SJCRH30 (cell line): ENCODE measurements at places on chromosomes 6 and 20.

DNA sequence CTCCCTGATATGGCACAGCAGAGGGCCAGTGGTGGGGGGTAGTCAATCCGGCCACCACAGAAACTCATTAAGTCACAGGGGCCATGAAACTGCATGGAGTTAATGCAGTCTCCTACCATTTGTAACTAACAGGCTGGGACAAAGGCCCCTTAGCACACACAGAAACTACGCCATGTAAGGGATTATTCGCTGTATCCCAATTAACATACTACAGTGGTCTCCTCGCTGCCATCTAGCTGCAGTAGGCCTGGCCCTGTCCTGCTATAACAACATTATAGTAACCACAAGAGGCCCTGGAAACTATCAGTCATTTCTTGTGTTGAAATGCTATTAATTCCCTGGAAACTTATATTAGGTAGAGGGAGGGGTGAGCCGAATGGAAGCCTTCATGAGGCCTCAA is 72.3 kb upstream of the CCN2 start:
- H3K36me3 ChIP-seq: no peaks in the 10 kb centered on the region
- no peaks in the 10 kb centered on the region for H3K27me3 ChIP-seq
- no peak overlapping the region for H3K27ac ChIP-seq
- DNase-seq: no peak

DNA sequence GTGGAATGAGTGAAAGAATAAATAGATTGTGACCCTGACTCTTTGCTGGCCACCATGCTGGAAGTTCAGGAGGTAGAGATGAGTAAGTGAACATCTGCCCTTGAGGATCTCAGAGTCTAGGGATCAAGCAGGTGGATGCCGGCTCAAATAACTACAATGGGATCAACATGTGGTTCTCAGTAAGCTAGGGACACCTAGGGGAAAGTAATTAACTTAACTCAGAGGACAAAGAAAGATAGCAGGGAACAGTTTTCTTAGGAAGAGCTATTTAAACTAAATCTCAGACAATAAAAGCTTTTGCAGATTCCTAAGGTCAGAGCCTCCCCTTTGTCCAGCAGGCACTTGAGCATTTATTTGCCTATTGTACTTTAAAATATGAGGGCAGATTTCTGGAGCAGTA is 29.1 kb downstream of the SLC13A3 start:
- no peak overlapping the region for H3K27ac ChIP-seq
- H3K27me3 ChIP-seq: no peaks in the 10 kb centered on the region
- peak; percentile 35 for DNase-seq
- no peaks in the 10 kb centered on the region for H3K36me3 ChIP-seq

DNA sequence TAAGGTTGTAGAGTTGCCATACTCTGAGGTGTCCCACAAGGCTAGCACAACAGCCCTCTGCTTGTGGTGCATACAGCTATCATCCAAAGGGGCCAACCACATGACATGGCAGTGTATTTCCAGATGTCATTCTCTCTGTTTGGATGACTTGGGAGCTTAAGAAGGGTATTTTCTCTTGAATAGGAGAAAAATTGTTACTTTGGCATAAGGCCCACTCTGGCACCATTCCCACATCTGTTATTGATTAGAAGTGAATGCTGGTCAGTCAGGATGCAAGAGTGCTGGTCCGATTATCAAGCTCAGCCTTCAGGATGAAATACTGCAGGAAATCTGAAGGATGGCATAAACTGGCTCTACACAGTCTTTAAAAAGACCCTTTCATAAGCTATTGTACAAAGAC is 83.6 kb upstream of the C20orf144 start:
- H3K36me3 ChIP-seq: 0 out of 2 replicates have a peak, but pooled peaks cover 2% of the 10 kb centered on the region
- no peak overlapping the region for H3K4me3 ChIP-seq
- no peak overlapping the region for H3K27ac ChIP-seq
- DNase-seq: no peak

DNA sequence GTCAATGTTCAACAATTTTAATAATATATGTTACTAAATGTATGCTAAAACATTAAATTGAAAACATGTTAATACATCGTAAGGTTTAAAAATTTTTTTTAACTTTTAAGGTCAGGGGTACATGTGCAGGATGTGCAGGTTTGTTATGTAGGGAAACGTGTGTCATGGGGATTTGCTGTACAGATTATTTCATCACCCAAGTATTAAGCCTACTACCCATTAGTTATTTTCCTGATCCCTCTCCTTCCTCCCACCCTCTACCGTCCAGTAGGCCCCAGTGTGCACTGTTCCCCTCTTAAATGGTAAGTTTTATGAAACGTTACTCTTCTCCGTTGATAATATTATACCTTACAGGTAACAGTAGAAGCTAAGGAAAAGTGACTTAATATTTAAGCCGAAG is 15.8 kb downstream of the PDE7B start:
- no peak overlapping the region for H3K4me3 ChIP-seq
- no peak overlapping the region for H3K27ac ChIP-seq
- no peaks in the 10 kb centered on the region; the same call in none of the 2 replicates for H3K4me1 ChIP-seq
- H3K36me3 ChIP-seq: no peaks in the 10 kb centered on the region
- H3K27me3 ChIP-seq: no peaks in the 10 kb centered on the region
- DNase-seq: no peak

DNA sequence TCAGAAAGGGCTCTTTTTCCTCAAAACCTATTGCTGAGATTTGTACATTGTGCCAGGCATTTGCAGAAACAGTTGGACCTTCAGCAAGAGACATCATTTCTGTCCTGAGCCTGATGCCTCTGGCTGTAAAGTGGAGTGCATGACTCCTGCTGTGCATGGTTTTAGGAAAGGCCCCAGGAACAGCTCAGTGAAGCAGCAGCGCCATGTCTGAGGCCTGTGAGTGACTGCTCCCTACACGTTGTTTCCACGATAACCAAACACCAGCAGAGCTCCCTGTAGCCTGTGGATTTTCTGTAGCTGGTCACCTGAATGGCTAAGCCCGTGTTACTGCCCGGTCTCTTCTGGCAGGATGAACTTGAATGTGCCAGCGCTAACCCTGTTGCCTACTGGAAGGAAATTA is 232.5 kb downstream of the TFAP2C start:
- H3K4me1 ChIP-seq: no peaks in the 10 kb centered on the region
- no peak for DNase-seq
- H3K4me3 ChIP-seq: no peak overlapping the region
- no peaks in the 10 kb centered on the region for H3K36me3 ChIP-seq
- no peak overlapping the region for H3K27ac ChIP-seq
- peaks cover 81% of the 10 kb centered on the region for H3K27me3 ChIP-seq

GRCh38 chr6:25014791-25015560 is 79.2 kb upstream of the RIPOR2 start:
- H3K27me3 ChIP-seq: no peaks in the 10 kb centered on the region
- no peak overlapping the region for H3K27ac ChIP-seq
- DNase-seq: no peak
- no peaks in the 10 kb centered on the region for H3K4me1 ChIP-seq
- no peaks in the 10 kb centered on the region for H3K36me3 ChIP-seq

- no peaks in the 10 kb centered on the region for H3K36me3 ChIP-seq
- DNase-seq: no peak
- H3K4me1 ChIP-seq: peaks cover 13% of the 10 kb centered on the region
- no peak overlapping the region; the same call in 1 of the 2 replicates for H3K27ac ChIP-seq
These were observed 15.0 kb downstream of the TRAPPC3L start for GRCh38 chr6:116530436-116530835.

GRCh38 chr20:61977419-61977786 is 88.3 kb downstream of the TAF4 start:
- H3K27me3 ChIP-seq: no peaks in the 10 kb centered on the region
- H3K4me3 ChIP-seq: no peak overlapping the region
- no peak for DNase-seq
- H3K27ac ChIP-seq: no peak overlapping the region
- no peaks in the 10 kb centered on the region for H3K4me1 ChIP-seq
- peaks cover 34% of the 10 kb centered on the region for H3K36me3 ChIP-seq

DNA sequence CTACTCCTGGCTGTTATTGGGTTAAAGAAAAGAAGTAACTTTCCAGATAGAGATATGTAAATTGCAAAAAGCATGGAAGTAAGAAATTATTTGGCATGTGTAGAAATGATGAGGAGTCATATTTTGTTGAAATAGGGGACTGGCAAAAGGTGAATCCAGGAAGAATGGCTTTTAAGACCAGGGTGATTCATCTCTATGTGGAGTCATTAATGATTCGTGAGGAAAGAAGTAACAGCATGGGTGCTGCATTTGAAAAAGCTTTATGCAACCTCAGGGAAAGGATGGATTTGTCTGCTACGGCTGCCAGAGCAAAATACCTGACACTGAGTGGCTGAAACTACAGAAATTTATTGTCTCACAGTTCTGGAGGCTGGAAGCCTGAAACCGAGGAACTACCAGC is 14.8 kb upstream of the SYNE1 start:
- H3K36me3 ChIP-seq: no peaks in the 10 kb centered on the region
- H3K4me3 ChIP-seq: no peak overlapping the region
- H3K27me3 ChIP-seq: no peaks in the 10 kb centered on the region
- no peak for DNase-seq

- H3K27me3 ChIP-seq: no peaks in the 10 kb centered on the region
- DNase-seq: no peak
- H3K36me3 ChIP-seq: no peaks in the 10 kb centered on the region
- no peak overlapping the region for H3K4me3 ChIP-seq
- H3K4me1 ChIP-seq: no peaks in the 10 kb centered on the region
- H3K27ac ChIP-seq: no peak overlapping the region
These were observed 101.1 kb downstream of the ATXN1 start for GRCh38 chr6:16660157-16660497.

- H3K27me3 ChIP-seq: no peaks in the 10 kb centered on the region
- no peak within 1 kb of the TSS for H3K4me3 ChIP-seq
- no peaks in the 10 kb centered on the region for H3K4me1 ChIP-seq
- no peak within 1 kb of the TSS for H3K27ac ChIP-seq
- DNase-seq: no peak
These were observed at the start of gene POM121L2 for GRCh38 chr6:27312146-27312949. Gene POM121L2, minus strand, starts transcription at chr6:27312273. Its CDS starts 103 bp downstream, at chr6:27312170.

GRCh38 chr6:96975852-96976251 is 51.3 kb downstream of the KLHL32 start:
- no peak overlapping the region for H3K4me3 ChIP-seq
- no peaks in the 10 kb centered on the region for H3K4me1 ChIP-seq
- H3K27ac ChIP-seq: no peak overlapping the region
- no peaks in the 10 kb centered on the region; the same call in 1 of the 2 replicates for H3K27me3 ChIP-seq

DNA sequence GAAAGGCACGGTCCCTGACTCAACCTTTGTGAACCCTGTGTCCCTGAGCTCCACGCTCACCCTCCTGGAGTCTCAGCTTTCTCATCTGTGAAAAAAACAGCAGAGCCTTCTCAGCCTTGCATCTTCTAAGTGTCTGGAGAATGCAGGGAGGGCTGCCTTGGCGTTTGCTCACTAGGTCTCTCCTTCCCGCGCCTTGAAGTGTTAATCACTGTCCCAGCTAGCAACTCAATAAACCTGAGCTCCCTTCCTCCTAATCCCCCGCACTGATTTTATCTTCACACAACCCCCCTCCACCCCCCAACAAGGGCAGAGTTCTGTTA is 34.9 kb upstream of the FOXC1 start:
- no peaks in the 10 kb centered on the region for H3K4me1 ChIP-seq
- no peak overlapping the region for H3K27ac ChIP-seq
- no peak for DNase-seq
- H3K36me3 ChIP-seq: no peaks in the 10 kb centered on the region
- no peak overlapping the region; the same call in 1 of the 2 replicates for H3K4me3 ChIP-seq
- H3K27me3 ChIP-seq: no peaks in the 10 kb centered on the region

- H3K27ac ChIP-seq: no peak within 1 kb of the TSS
- DNase-seq: no peak
- H3K36me3 ChIP-seq: no peaks in the 10 kb centered on the region
- H3K27me3 ChIP-seq: no peaks in the 10 kb centered on the region
These were observed at the start of gene TNXB for GRCh38 chr6:32109114-32109764. Gene TNXB, minus strand, starts transcription at chr6:32109338. Its CDS starts 11,140 bp downstream, at chr6:32098198.

DNA sequence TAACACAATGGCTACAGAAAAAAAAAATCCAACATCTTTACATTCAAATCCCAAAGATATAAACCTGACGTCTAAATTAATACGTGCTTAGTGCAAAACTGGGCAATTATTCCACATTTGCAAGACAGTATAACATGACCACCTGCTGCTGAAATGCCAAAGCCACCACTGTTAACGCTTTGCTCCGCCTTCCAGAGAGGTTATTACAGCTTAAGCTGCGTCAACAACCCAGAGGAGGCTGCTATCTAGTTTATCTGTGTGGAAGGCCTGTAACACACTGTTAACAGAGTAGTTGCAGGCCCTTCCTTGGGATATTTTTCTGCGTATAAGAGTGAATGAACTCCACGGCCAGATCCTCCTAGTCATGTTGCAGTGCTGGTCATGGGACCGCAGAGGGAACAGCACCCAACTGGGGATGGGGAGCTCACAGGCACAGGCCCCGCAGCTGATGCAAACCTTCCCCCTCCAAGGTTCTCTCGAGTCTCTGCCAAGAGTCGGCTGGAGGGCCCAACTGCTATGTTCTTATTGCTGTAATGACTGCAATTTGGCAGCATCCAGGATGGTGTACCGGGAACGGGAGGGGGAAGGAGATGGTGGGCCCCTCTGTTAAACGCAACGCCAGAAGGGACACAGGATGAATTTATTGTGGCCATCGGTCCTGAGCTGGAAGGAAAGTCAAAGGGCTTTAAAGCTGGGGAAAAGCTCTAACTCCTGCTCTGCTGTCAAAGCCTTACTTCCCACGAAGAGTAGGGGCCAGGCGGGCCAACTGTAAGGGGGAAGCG is 993 bp upstream of the NCOA7 start:
- no peaks in the 10 kb centered on the region for H3K36me3 ChIP-seq
- peak; percentile 52 for DNase-seq
- peak overlapping the region; percentile 97 for H3K4me3 ChIP-seq
- H3K27ac ChIP-seq: peak overlapping the region; percentile 68
- H3K27me3 ChIP-seq: no peaks in the 10 kb centered on the region

- no peak overlapping the region for H3K27ac ChIP-seq
- no peaks in the 10 kb centered on the region for H3K27me3 ChIP-seq
- DNase-seq: no peak
- H3K4me3 ChIP-seq: no peak overlapping the region
- no peaks in the 10 kb centered on the region for H3K4me1 ChIP-seq
These were observed 158.5 kb upstream of the AFDN start for GRCh38 chr6:167668019-167668753.

GRCh38 chr6:137845460-137845859 is 21.6 kb upstream of the TNFAIP3 start:
- H3K36me3 ChIP-seq: no peaks in the 10 kb centered on the region
- no peaks in the 10 kb centered on the region for H3K27me3 ChIP-seq
- no peak overlapping the region for H3K4me3 ChIP-seq
- H3K27ac ChIP-seq: no peak overlapping the region
- H3K4me1 ChIP-seq: peaks cover 27% of the 10 kb centered on the region

GRCh38 chr20:39850246-39850645 is 838.8 kb downstream of the MAFB start:
- H3K4me3 ChIP-seq: no peak overlapping the region
- peaks cover 21% of the 10 kb centered on the region for H3K27me3 ChIP-seq

GRCh38 chr6:134750669-134751068 is 199.2 kb downstream of the ALDH8A1 start:
- H3K4me1 ChIP-seq: peaks cover 9% of the 10 kb centered on the region
- H3K27me3 ChIP-seq: no peaks in the 10 kb centered on the region
